IMR-90 (cell line): ENCODE measurements at places on chromosomes 4 and X. TPM values are rescaled to one million over a fixed set of nuclear protein-coding genes. Genes with fewer than 3 reads are reported as not detected.

DNA sequence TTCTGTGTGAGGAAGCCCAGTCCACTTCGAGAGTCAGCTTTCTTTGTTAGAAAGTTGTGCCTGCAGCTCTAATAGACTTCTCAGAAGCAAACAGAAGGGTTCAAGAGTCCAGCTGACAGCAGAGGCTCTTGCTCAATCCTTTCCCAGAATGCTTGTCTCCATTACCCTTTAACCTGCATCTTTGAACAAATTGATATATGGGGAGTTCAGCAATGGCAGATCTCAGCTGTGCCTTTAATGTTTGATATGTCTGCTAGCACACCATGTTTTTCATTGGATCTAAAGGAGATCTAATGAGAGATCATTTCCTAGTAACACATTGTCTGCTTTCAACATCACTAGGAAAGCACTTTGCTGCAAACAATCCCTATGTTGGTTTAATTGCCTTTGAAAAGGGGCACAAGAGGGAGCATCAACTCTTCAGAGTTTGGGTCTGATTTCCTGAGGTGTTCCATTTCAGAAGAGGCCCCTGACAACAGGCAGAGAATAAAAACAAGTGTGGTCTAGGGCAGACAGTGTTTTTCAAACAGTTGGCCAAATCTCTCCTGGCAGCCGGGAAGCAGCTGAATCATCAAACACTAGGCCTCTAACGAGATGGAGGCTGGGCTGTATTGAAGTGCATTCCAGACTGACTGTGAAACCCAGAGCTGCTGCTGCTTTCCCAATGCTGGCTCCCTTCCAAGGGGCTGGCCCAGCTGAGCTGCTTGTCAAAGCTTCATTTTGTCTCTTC is 55.5 kb downstream of the LUZP4 start:
- no peaks in the 10 kb centered on the region for H3K27me3 ChIP-seq
- H3K27ac ChIP-seq: peak overlapping the region; percentile 76; the same call in 1 of the 2 replicates
- H3K36me3 ChIP-seq: no peaks in the 10 kb centered on the region
- DNase-seq: peak; percentile 95
- no peak overlapping the region for H3K4me3 ChIP-seq

DNA sequence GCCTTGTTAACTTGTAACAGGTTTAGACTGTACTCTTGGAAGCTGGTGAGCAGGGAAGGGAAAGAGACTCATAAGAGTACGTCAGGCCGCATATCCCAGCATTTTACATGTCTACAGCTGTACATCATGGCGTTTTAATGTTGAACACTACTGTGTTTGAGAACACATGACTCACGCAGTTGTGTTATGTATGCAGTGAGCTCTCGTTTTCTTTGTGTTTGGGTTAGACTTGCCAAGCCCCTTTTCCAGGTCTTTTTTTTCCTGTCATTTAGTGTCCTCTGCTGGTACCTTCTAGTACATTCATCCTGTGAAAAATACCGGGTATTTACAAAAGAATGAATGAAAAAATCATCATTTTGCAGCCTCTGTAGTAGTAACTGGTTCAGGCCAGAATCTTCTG is 35.3 kb downstream of the SMS start:
- H3K27ac ChIP-seq: no peak overlapping the region
- peak; percentile 89 for DNase-seq
- H3K27me3 ChIP-seq: no peaks in the 10 kb centered on the region
- H3K4me3 ChIP-seq: no peak overlapping the region

DNA sequence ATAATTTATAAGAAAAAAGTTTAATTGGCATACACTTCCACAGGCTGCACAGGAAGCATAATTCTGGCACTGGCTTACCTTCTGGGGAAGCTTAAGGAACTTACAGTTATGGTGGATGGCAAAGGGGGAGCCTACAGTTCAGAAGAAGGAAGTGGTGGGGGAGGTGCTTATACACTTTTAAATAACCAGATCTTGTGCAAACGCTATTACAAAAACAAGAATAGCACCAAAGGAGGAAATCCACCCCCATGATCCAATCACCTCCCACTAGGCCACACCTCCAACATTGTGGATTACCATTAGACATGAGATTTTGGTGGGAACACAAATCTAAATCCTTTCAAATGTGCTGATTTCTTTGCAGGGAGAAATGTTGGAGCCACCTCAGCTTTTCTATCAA is 287.7 kb downstream of the CPXCR1 start:
- DNase-seq: no peak
- H3K4me3 ChIP-seq: no peak overlapping the region
- H3K27me3 ChIP-seq: no peaks in the 10 kb centered on the region
- H3K27ac ChIP-seq: no peak overlapping the region

The HSFX4 gene
- total RNA-seq: not detected in 2 replicates

The ZNF711 gene
- total RNA-seq: 2.3 and 3.9 TPM in 2 replicates

The TEX13D gene
- not detected in 2 replicates for total RNA-seq

The GSPT2 gene
- total RNA-seq: 5.9 and 8.3 TPM in 2 replicates

GRCh38 chr4:7941111-7941964 is 1.7 kb upstream of the AFAP1 start:
- DNase-seq: no peak
- H3K27ac ChIP-seq: no peak overlapping the region
- H3K4me1 ChIP-seq: peaks cover 10% of the 10 kb centered on the region

GRCh38 chr4:99658666-99659065 is 1.0 kb upstream of the C4orf54 start:
- peaks cover 2% of the 10 kb centered on the region; the same call in 1 of the 2 replicates for H3K4me1 ChIP-seq
- H3K4me3 ChIP-seq: no peak overlapping the region
- H3K36me3 ChIP-seq: no peaks in the 10 kb centered on the region
- H3K27me3 ChIP-seq: no peaks in the 10 kb centered on the region
- DNase-seq: no peak

DNA sequence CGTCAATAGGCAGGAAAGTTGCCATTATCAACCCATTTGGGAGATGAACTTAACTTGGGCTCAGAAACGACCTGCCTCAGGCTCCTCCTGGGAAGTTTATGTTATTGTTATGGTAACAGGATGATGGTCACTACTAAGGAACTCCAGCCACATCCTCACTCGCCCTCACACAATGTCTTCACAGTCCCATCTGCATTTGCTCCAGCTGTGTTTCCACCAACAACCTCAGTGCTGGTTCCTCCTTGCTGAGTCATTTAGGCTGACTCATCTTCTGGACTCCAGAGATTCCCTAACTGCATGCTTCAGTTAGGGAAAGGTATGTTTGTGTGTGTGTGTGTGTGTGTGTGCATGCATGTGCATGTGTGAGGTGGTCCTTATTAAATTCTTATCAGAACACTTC is 293.4 kb upstream of the BOD1L1 start:
- H3K4me1 ChIP-seq: peaks cover 24% of the 10 kb centered on the region
- H3K4me3 ChIP-seq: no peak overlapping the region
- no peaks in the 10 kb centered on the region for H3K27me3 ChIP-seq
- peak; percentile 100 for DNase-seq
- peak overlapping the region; percentile 73; the same call in 1 of the 2 replicates for H3K27ac ChIP-seq

DNA sequence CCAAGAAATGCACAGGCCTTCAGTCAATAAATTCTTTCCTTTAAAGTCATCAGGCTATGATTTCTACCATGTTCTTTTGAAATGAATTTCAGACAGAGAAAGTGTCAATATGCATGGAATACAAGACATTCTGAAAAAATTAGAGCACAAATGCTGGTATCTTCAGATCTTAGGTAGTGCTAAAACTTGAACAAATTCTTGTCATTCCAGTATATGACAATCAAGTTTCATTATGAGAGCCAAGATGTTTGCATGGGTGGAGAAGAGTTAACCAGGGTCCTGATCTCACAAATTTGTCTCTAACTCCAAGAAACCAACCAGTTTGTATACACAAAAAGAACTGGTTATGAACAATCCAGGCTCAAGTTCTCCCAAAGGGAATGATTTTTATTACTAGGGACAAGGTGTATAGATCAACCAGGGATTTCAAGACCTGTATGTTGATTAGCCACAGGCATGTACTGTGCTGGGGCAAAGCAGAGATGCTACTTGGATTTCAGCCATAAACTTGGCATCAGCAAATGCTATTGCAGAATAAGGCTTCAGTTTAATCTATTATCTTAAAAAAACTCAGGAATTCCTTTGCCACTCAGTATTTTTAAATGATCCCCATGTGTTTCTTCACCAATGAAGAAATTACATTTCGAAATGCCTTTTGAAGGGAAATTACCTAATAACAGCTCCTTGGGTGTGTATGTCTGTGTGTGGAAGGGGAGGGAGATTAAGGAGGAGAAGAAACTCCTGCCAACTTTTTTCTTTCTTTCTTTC is 69.7 kb downstream of the FANCB start:
- H3K4me3 ChIP-seq: no peak overlapping the region
- H3K27ac ChIP-seq: no peak overlapping the region
- no peaks in the 10 kb centered on the region for H3K27me3 ChIP-seq
- H3K4me1 ChIP-seq: 0 out of 2 replicates have a peak, but pooled peaks cover 2% of the 10 kb centered on the region
- no peaks in the 10 kb centered on the region for H3K36me3 ChIP-seq

- H3K27me3 ChIP-seq: no peaks in the 10 kb centered on the region
- H3K4me3 ChIP-seq: no peak overlapping the region
- H3K36me3 ChIP-seq: peaks cover 60% of the 10 kb centered on the region
- H3K4me1 ChIP-seq: peaks cover 16% of the 10 kb centered on the region
- H3K27ac ChIP-seq: peak overlapping the region; percentile 66
Observed at GRCh38 chr4:186622788-186623464, 67.6 kb upstream of the MTNR1A start.

DNA sequence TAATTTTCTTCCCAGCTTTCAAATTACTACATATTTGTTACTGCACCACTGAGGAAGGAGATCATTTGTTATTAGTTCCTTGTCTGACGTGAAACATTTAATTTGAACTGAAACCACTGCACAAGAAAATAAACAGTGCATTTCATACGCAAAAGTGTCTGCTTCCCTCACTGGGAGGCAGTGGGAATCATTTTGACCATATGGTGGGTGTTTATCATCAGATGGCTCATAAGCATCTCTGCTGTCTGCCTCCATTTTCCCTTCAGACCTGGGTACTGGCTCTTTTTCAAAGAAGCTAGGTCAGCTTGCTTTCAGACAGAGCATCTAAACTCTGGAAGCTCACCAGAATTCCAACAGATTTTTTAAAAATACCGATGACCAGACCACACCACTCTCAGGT is 135.2 kb downstream of the PCDH19 start:
- no peak for DNase-seq
- no peak overlapping the region for H3K27ac ChIP-seq
- no peaks in the 10 kb centered on the region for H3K27me3 ChIP-seq
- H3K4me3 ChIP-seq: no peak overlapping the region

DNA sequence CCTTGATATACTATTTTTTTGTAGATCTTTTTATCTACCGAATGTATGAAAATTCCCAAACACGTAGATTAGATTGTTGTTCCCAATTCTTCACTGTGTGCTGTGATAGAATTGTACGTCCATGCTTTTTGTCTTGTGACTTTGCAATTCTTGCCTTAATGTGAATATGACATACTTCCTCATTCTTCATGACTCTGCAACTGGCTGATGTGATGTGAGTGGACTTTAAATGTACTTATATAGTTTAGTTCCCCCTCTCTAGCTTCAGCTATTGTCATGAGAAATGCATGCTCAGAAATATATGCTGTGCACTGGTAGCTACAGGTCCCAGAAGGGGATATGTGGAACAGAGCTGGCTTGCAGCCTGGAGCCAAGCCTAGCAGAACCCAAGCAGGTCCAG is 89.4 kb downstream of the FTHL17 start:
- H3K4me1 ChIP-seq: no peaks in the 10 kb centered on the region
- no peak overlapping the region for H3K27ac ChIP-seq
- no peaks in the 10 kb centered on the region for H3K36me3 ChIP-seq
- DNase-seq: no peak

DNA sequence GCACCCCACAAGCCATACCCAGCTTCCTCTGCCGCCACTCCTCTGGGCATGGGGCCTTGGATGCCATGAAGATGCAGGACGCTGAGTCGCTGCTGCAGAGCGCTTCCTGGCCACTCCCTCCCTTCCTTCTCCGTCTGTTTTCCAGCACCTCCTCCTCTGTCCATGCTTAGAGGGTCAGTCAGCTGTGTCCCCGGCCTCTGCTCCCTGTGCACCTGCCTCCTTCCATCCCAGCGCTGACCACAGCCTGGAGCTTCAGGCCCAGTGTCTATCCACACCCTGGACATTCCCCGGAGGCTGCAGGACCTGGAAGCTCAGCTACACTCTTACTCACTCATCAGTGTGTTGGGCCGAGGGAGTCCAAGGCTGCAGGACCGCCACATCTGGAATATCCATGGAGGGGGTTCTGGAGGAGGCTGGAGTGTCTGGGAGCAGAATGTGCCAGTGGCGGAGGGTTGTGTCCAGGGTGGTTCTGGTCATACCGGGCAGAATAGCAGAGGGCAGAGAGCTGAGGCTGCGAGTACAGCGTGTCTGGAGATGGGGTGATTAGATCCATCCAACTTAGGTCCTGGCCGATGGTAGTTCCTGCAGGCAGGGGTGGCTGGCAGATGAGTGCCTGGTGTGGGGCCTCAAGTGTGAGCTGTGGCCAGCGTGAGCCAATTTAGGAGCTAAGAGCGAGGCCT is 58.6 kb upstream of the ADRA2C start:
- H3K27ac ChIP-seq: no peak overlapping the region
- H3K4me1 ChIP-seq: no peaks in the 10 kb centered on the region
- H3K36me3 ChIP-seq: no peaks in the 10 kb centered on the region
- DNase-seq: no peak

The EDA2R gene
- total RNA-seq: 22.8 and 23.8 TPM in 2 replicates

DNA sequence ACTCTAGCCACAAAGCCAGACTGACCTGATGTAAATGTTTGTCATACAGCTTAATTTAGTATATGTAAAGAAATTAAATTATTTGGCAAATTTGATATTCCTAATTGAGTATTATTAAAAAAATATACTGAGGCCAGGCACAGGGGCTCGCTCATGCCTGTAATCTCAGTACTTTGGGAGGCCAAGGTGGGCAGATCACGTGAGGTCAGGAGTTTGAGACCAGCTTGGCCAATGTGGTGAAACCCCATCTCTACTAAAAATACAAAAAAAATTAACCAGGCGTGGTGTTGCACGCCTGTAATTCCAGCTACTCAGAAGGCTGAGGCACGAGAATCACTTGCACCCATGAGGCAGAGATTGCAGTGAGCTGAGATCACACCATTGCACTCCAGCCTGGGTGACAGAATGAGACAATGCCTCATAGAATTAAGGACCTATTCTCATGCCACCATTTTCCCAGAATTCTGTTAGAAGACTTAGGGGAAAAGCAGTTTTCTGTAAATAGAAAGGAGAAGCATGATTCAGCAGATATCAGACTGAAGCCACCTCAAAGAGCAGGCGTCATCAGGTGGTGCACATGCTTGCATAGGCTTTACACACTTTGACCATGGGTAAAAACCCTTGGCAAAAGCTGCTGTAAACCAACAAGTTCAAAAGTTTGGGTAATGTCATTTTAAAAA is 6.1 kb downstream of the UBQLN2 start:
- no peaks in the 10 kb centered on the region; the same call in 1 of the 2 replicates for H3K4me1 ChIP-seq
- H3K27me3 ChIP-seq: no peaks in the 10 kb centered on the region
- no peak overlapping the region for H3K27ac ChIP-seq
- DNase-seq: peak; percentile 3
- peaks cover 9% of the 10 kb centered on the region for H3K36me3 ChIP-seq
- no peak overlapping the region for H3K4me3 ChIP-seq

The NAA11 gene
- total RNA-seq: not detected in 2 replicates

- no peaks in the 10 kb centered on the region for H3K4me1 ChIP-seq
- no peak overlapping the region for H3K27ac ChIP-seq
- no peaks in the 10 kb centered on the region; the same call in 1 of the 2 replicates for H3K27me3 ChIP-seq
- no peak overlapping the region for H3K4me3 ChIP-seq
Observed at GRCh38 chr4:88429401-88429800, 27.5 kb upstream of the HERC5 start.

- H3K4me1 ChIP-seq: peaks cover 13% of the 10 kb centered on the region
- peaks cover 2% of the 10 kb centered on the region; the same call in 1 of the 2 replicates for H3K27me3 ChIP-seq
- H3K27ac ChIP-seq: peak overlapping the region; percentile 68; the same call in 1 of the 2 replicates
- DNase-seq: peak; percentile 86
- H3K4me3 ChIP-seq: no peak overlapping the region
- no peaks in the 10 kb centered on the region for H3K36me3 ChIP-seq
Observed at GRCh38 chrX:41384051-41384705, 50.2 kb downstream of the DDX3X start.

The ADRA2C gene
- under 0.01 and 0.28 TPM in 2 replicates for total RNA-seq
